ENCODE measurements at places on chromosomes 1 and 21.

GRCh38 chr21:45147473-45148315 lies 73.3 kb downstream of the ADARB1 start:
- no peak for DNase-seq

DNA sequence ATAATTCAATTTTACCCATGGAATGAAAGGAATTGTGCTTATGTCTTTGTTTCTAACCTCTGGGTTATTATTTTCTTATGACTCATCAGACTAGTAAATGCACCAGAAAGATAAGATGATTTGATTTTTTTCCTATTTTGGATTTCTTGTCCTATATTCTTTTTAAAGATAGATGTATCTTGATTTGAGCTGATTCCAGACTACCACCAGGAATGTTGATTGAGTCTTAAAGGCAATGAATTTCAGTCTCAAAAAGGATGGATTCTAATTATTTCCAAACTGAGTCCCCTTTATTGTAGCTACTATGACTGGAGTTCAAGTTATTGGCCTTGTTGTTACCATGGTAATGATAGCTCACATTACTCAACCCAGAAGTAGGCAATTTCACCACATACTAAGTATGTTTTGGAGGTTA lies 95.8 kb upstream of the RGS4 start:
- no peak for DNase-seq

DNA sequence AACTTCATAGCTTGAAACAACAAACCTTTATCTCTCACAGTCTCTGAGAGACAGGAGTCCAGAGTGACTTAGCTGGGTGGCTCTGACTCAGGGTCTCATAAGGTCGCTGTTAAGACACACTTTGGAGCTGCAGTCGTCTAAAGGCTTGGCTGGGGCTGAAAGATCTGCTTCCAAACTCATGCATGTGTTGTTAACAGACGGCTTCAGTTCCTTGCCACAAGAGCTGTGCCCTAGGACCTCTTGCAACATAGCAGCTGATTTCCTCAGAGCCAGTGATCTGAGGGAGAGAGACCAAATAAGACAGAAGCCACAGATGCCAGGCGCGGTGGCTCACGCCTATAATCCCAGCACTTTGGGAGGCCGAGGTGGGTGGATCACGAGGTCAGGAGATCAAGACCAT lies 176.8 kb downstream of the DISC1 start:
- DNase-seq, result no peak

DNA sequence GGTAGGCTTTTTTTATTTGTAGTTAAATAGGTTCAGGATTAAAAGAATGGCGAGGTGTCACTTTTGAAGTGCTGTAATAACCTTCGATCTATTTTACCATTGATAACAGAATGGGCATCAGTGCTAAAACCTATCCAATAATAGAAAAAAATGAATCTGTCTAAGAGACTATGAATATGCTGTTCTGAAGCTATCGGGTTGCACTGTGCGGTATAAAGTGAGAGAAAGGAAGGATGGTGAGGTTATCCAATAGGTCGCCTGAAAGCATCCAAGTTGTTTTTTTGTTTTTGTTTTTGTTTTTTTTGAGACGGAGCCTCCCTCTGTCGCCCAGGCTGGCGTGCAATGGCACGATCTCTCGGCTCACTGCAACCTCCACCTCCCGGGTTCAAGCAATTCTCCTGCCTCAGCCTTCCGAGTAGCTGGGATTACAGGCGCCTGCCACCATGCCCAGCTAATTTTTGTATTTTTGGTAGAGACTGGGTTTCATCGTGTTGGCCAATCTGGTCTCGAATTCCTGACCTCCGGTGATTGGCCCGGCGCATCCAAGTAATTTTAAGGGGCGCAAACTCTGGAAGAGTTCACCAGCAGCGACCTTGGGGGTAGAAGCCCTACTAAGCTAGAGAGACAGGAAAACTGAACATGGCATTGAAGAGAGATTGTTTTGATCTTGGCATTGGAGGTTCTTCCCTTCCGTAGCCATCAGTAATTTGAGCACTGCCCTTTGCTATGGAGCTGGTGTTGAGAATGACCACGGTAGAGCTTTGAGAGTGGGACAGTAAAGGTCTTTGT lies 8.7 kb upstream of the MDM4 start:
- no peak for DNase-seq

- DNase-seq, result no peak
Measured at GRCh38 chr1:26686795-26687194, 9.0 kb upstream of the ARID1A start.

GRCh38 chr1:228867951-228868730 lies 132.9 kb downstream of the RHOU start:
- no peak for DNase-seq

GRCh38 chr1:1270813-1271212 lies 2.8 kb downstream of the UBE2J2 start:
- no peak for DNase-seq

DNA sequence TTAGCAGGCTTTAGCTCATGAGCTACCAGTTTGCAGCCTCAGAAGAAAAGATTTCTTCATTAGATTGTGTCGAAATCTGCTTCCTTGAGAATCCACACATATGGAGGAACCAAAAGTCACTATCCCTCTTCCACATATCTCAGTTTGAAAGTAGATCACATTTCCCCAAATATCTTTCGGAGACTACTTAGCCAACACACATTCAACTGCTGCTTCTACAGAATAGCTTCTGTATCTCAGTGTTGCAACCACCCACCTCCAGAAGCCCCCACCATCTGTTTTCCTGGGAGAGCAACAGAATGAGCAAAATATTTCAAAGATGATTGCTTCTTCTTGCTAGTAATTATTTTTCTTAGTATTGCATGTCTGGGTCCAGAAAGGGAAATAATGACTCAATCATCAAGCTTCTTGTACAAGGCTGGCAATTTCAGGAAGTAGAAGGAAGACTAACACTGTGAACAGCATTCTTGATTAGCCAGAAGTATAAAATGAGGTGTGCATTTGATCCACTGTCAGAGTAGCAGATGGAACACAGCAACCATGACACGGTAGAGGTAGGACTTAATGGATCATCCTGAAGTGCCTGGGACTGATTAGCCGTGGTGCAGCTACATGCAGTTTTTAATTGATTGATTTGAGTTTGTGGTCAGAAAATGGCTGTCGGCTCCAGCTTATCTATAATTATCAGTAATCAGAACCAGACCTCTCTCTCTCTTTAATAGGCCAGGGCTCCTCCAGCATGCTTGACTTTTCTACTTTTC lies 24.9 kb downstream of the ZC3H11B start:
- peak; percentile 3 for DNase-seq

DNA sequence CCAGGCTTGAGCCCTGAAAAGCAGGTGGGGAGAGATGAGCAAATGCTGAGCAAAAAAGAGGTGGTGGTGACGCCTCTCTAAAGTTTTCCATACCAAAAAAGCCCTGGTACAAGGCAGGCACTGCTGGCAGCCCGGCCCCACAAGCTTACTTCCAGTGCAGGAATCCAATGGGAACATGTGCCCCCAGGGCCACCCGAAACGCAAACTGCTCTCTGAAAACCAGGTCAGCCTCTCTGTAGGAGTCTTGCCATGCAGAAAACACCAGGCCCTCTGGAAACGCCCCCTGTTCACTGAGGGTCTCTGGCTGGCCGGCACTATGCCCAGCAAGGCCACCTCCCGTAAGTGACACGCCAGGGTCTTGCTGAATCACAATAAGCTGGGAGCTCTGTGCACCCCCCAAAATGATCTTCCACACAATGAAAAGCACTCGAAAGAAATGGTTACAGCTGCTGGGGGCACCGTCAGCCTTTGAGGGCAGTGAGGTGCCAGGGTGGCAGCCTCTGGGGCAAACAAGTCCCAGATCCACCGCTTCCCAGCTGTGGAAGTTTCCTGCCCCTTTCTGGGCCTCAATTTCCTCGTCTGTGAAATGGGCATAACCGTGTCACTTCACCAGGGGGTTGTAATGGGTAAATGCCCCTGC lies 170.5 kb downstream of the TOMM20 start:
- no peak for DNase-seq

DNA sequence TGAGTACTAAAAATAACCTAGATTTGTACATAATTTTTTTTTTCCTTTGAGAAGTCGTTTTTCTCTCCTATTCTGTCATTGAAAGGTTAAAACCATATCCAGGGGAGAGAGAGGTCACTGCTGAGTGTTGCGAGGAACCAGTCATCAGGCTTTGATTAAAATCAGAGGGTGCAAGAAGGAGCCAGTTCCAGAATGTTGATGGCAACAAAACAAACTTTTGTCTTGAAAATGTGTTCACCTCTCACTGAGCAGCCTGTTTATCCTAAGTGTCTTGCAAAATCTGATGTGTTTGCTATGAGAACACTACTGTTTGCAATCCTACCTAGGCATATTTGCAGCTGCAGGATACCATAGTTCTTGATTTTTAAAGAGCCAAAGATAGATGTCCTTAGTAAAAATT lies 25.9 kb downstream of the PTGFR start:
- DNase-seq, result no peak

- no peak for DNase-seq
Measured at GRCh38 chr1:151072224-151072623, 1.7 kb downstream of the GABPB2 start.
